ENCODE measurements at places on chromosomes 2 and 18. TPM values are rescaled to one million over a fixed set of nuclear protein-coding genes. Genes with fewer than 3 reads are reported as not detected.

AAK1 gene
- 130 TPM for total RNA-seq

PARD6G gene
- total RNA-seq, result 2.4 TPM

DSC3 gene
- not detected for total RNA-seq

AQP12A gene
- total RNA-seq, result not detected

GNAL gene
- total RNA-seq, result 2.4 TPM

ADD2 gene
- 1.2 TPM for total RNA-seq

CNTNAP5 gene
- not detected for total RNA-seq

ABCG5 gene
- total RNA-seq, result not detected

FBXO41 gene
- total RNA-seq, result 0.67 TPM

SCYGR4 gene
- not detected for total RNA-seq

UGT1A4 gene
- not detected for total RNA-seq

FIGN gene
- total RNA-seq, result 10.0 TPM

GORASP2 gene
- 74.1 TPM for total RNA-seq

ATP5MC3 gene
- 1,249 TPM for total RNA-seq

SULT1C3 gene
- not detected for total RNA-seq

NAB1 gene
- 41.5 TPM for total RNA-seq

ELOA2 gene
- total RNA-seq, result not detected

CENPA gene
- total RNA-seq, result 3.3 TPM

KIF1A gene
- total RNA-seq, result 21.4 TPM

GALNT1 gene
- total RNA-seq, result 41.7 TPM

UGT1A5 gene
- not detected for total RNA-seq

DSC1 gene
- 9.1 TPM for total RNA-seq

SNORC gene
- 1.7 TPM for total RNA-seq

TMEFF2 gene
- 0.09 TPM for total RNA-seq

DUSP2 gene
- 0.61 TPM for total RNA-seq
